Natural killer cell (primary cell): ENCODE measurements at places on chromosomes 6 and 20.

- H3K36me3 ChIP-seq, result no peaks in the 10 kb centered on the region
- H3K27me3 ChIP-seq, result no peaks in the 10 kb centered on the region
- DNase-seq, result no peak
- no peaks in the 10 kb centered on the region for H3K4me1 ChIP-seq
- H3K27ac ChIP-seq, result no peak overlapping the region
These were observed 205.1 kb upstream of the SMLR1 start for GRCh38 chr6:130622142-130622541.

- H3K27ac ChIP-seq, result peak overlapping the region; percentile 25
- no peak for DNase-seq
- peaks cover 4% of the 10 kb centered on the region for H3K36me3 ChIP-seq
- H3K4me1 ChIP-seq, result peaks cover 67% of the 10 kb centered on the region
- H3K27me3 ChIP-seq, result no peaks in the 10 kb centered on the region
- H3K4me3 ChIP-seq, result no peak overlapping the region
These were observed 19.5 kb downstream of the TFEB start for GRCh38 chr6:41715795-41716515.

- no peak overlapping the region for H3K27ac ChIP-seq
- no peak for DNase-seq
- no peak overlapping the region for H3K4me3 ChIP-seq
- H3K36me3 ChIP-seq, result no peaks in the 10 kb centered on the region
- no peaks in the 10 kb centered on the region for H3K27me3 ChIP-seq
These were observed 143.2 kb downstream of the MCHR2 start for GRCh38 chr6:99850841-99851240.

DNA sequence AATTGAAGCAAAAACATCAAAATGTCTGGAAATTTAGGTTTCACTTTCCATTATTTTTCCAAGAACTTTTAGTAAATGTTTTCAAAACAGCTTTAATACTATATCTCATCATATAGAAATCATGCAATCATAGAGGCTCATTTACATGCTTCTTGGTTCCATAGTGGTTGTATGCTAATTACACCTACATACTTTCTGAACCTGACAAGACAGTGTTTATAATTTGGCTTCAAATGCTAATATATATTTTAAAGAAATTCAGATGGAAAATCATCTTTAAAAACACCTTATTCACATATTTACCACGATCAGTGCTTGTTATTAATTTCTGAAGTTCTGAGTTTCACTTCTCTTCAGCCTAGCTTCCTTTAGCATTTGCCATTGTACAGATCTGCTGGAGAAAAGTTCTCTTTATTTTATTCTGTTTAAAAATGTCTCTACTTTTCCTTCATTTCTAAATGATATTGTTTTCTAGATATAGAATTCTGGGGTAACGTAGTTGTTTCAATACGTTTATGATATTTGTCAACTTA lies 89.9 kb downstream of the PLCB1 start:
- peaks cover 4% of the 10 kb centered on the region for H3K4me1 ChIP-seq
- DNase-seq, result no peak
- H3K36me3 ChIP-seq, result no peaks in the 10 kb centered on the region
- no peaks in the 10 kb centered on the region for H3K27me3 ChIP-seq

GRCh38 chr6:31149827-31150447 lies 7.7 kb downstream of the CCHCR1 start:
- DNase-seq, result no peak
- H3K36me3 ChIP-seq, result peaks cover 3% of the 10 kb centered on the region
- H3K4me3 ChIP-seq, result no peak overlapping the region
- H3K4me1 ChIP-seq, result no peaks in the 10 kb centered on the region
- H3K27me3 ChIP-seq, result no peaks in the 10 kb centered on the region

DNA sequence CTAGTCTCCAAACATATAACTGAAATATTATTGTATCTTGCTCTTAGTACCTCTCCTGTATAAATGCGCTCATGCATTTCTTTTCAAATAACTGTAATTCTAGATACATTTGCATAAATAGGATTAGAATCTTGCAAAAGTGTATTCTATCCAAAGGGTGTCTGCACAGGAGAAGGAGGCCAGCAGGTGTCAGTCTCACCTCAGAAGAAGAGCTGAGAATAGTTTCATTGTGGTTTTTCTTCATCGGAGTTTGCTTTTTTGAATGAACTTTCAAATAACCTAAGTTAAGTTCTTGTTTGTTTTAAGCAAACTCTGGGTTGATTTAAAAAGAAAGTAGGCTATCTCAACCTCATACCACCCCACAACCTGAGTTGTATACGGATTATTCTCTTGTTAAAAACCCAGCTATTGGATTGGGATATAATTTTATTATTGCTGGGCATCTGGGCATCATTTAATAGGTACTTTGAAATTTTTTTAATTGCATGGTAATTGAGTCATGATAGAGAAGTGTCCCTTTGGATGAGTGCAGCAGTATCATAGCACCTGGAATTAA lies 125.0 kb upstream of the MLIP start:
- no peaks in the 10 kb centered on the region for H3K36me3 ChIP-seq
- no peak overlapping the region for H3K4me3 ChIP-seq
- H3K27ac ChIP-seq, result no peak overlapping the region
- no peaks in the 10 kb centered on the region for H3K4me1 ChIP-seq
- DNase-seq, result no peak
- no peaks in the 10 kb centered on the region for H3K27me3 ChIP-seq

GRCh38 chr20:36092398-36093024 lies 62.0 kb upstream of the EPB41L1 start:
- H3K4me1 ChIP-seq, result peaks cover 19% of the 10 kb centered on the region
- peak; percentile 25 for DNase-seq
- peak overlapping the region; percentile 21 for H3K4me3 ChIP-seq
- peaks cover 18% of the 10 kb centered on the region for H3K27me3 ChIP-seq

DNA sequence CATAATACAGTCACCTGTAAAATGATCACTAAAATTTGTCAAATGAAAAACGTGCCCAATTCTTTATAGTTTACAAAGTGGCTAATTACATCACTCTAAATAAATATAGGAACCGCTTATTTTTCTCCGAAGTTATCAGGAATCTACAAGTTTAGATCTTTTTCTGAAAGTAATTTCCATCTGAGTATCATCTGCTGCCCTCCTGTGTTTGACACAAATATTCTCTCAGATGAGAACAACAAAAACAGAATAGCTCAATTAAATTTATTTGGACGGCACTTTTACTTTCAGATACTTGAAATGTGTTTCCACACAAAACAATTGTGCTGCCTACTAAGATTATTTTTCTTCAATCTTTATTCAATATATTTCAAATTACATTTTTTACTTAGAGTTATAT lies 5.0 kb downstream of the SF3B5 start:
- H3K4me1 ChIP-seq, result peaks cover 11% of the 10 kb centered on the region
- H3K36me3 ChIP-seq, result no peaks in the 10 kb centered on the region
- no peak for DNase-seq
- H3K4me3 ChIP-seq, result no peak overlapping the region
- no peaks in the 10 kb centered on the region for H3K27me3 ChIP-seq
- H3K27ac ChIP-seq, result no peak overlapping the region

GRCh38 chr6:14511061-14511586 lies 393.6 kb downstream of the CD83 start:
- H3K27ac ChIP-seq, result no peak overlapping the region
- H3K27me3 ChIP-seq, result no peaks in the 10 kb centered on the region
- H3K4me3 ChIP-seq, result no peak overlapping the region
- no peak for DNase-seq
- H3K36me3 ChIP-seq, result no peaks in the 10 kb centered on the region

- no peaks in the 10 kb centered on the region for H3K36me3 ChIP-seq
- H3K4me3 ChIP-seq, result no peak overlapping the region
- H3K27me3 ChIP-seq, result no peaks in the 10 kb centered on the region
These were observed 30.4 kb downstream of the KCNQ5 start for GRCh38 chr6:72651967-72652956.

DNA sequence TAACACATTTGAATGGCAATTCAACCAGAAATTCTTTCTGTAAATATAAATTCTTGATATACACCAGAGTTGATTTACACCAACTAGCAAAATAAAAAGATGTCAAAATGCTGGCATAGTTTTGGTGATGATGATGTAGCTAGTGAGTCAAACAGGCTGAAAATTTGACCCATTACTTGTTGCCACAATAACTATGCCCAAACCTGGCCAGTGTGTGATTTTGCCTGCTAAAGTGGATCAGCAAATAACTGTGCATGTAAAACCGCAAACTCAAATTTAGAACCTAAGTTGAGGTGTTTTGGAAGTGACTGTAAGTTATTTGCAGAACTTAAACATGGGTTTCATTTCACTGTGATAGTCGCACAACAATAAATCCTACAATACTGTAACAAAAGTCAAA lies 125.9 kb downstream of the KIF6 start:
- H3K36me3 ChIP-seq, result no peaks in the 10 kb centered on the region
- no peaks in the 10 kb centered on the region for H3K4me1 ChIP-seq
- no peak for DNase-seq
- no peak overlapping the region for H3K4me3 ChIP-seq
- H3K27ac ChIP-seq, result no peak overlapping the region
- H3K27me3 ChIP-seq, result no peaks in the 10 kb centered on the region

GRCh38 chr20:19549896-19550295 lies 208.2 kb upstream of the RIN2 start:
- no peak overlapping the region for H3K27ac ChIP-seq
- H3K27me3 ChIP-seq, result no peaks in the 10 kb centered on the region
- no peak for DNase-seq
- no peaks in the 10 kb centered on the region for H3K4me1 ChIP-seq
- H3K36me3 ChIP-seq, result no peaks in the 10 kb centered on the region

- H3K4me3 ChIP-seq, result no peak overlapping the region
- no peaks in the 10 kb centered on the region for H3K27me3 ChIP-seq
- H3K36me3 ChIP-seq, result no peaks in the 10 kb centered on the region
- H3K27ac ChIP-seq, result no peak overlapping the region
- no peaks in the 10 kb centered on the region for H3K4me1 ChIP-seq
These were observed 111.2 kb upstream of the SAMD5 start for GRCh38 chr6:147397306-147397705.

- no peak overlapping the region for H3K4me3 ChIP-seq
- peaks cover 23% of the 10 kb centered on the region for H3K4me1 ChIP-seq
These were observed 7.3 kb downstream of the FOXP4 start for GRCh38 chr6:41553405-41553999.

GRCh38 chr6:98841621-98842341 lies 7.4 kb downstream of the POU3F2 start:
- no peaks in the 10 kb centered on the region for H3K36me3 ChIP-seq
- DNase-seq, result no peak
- no peak overlapping the region for H3K4me3 ChIP-seq
- H3K27me3 ChIP-seq, result peaks cover 80% of the 10 kb centered on the region
- no peak overlapping the region for H3K27ac ChIP-seq

- no peak overlapping the region for H3K27ac ChIP-seq
- H3K36me3 ChIP-seq, result no peaks in the 10 kb centered on the region
- H3K27me3 ChIP-seq, result no peaks in the 10 kb centered on the region
- no peaks in the 10 kb centered on the region for H3K4me1 ChIP-seq
These were observed 22.2 kb downstream of the CEP57L1 start for GRCh38 chr6:109117346-109118035.

GRCh38 chr6:72699159-72699558 lies 77.3 kb downstream of the KCNQ5 start:
- no peaks in the 10 kb centered on the region for H3K27me3 ChIP-seq
- no peak for DNase-seq
- no peaks in the 10 kb centered on the region for H3K36me3 ChIP-seq
- H3K4me3 ChIP-seq, result no peak overlapping the region
- H3K27ac ChIP-seq, result no peak overlapping the region

DNA sequence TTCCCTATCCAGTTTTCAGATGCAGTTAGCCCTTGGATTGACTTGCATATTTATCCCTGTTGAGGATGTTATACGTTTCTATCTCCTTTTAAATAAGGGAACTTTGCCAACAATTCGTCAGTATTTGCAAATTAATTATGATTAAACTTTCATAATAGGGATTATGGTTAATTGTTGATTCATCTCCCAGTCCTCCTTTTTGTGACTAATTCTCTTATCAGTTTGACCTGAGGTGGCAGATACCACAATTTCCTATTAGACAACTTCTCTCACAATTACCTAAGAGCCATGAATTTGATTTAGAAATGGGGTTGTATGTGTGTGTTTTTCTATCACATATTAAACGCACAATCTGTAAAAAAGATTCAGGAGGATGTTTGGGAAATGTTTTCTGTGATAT lies 172.9 kb downstream of the LAMA2 start:
- no peak overlapping the region for H3K27ac ChIP-seq
- DNase-seq, result no peak
- no peaks in the 10 kb centered on the region for H3K27me3 ChIP-seq
- H3K4me3 ChIP-seq, result no peak overlapping the region

DNA sequence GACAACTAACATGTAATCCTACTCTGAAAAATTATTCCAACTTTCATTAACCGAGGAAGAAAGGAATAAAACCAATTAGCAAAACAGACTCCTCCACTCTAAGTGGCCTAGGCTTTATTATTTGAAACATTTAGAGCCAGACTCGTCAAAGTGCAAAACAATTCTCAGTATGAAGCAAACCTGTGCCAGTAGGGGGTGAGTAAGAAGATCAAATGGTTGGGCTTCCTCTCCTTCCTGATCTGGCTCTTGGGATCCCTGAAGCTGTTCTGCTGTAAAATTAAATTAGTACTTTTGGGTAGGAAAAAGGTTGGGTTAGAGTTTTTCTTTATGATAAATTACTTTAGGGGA lies 177.6 kb upstream of the MAN1A1 start:
- no peak for DNase-seq
- H3K4me3 ChIP-seq, result no peak overlapping the region
- no peak overlapping the region for H3K27ac ChIP-seq
- H3K27me3 ChIP-seq, result no peaks in the 10 kb centered on the region
- H3K4me1 ChIP-seq, result no peaks in the 10 kb centered on the region
- H3K36me3 ChIP-seq, result no peaks in the 10 kb centered on the region
